Stimulated activated CD4-positive, alpha-beta T cell treated with anti-CD3 and anti-CD28 coated beads, Interleukin-15, amount 100 ng/mL, for 1 hour (primary cell): ENCODE measurements at places on chromosomes 2 and 18.

GRCh38 chr18:424071-424661 is 76.3 kb downstream of the COLEC12 start:
- no peak for DNase-seq

GRCh38 chr2:1607971-1608688 is 136.2 kb downstream of the PXDN start:
- no peak for DNase-seq

- no peak for DNase-seq
Measured at GRCh38 chr2:50084086-50084843, 930.0 kb upstream of the FSHR start.

- DNase-seq = no peak
Measured at GRCh38 chr2:86045541-86045940, 60.1 kb downstream of the POLR1A start.

GRCh38 chr18:13625355-13625754 is 101.0 kb downstream of the FAM210A start:
- DNase-seq = no peak

DNA sequence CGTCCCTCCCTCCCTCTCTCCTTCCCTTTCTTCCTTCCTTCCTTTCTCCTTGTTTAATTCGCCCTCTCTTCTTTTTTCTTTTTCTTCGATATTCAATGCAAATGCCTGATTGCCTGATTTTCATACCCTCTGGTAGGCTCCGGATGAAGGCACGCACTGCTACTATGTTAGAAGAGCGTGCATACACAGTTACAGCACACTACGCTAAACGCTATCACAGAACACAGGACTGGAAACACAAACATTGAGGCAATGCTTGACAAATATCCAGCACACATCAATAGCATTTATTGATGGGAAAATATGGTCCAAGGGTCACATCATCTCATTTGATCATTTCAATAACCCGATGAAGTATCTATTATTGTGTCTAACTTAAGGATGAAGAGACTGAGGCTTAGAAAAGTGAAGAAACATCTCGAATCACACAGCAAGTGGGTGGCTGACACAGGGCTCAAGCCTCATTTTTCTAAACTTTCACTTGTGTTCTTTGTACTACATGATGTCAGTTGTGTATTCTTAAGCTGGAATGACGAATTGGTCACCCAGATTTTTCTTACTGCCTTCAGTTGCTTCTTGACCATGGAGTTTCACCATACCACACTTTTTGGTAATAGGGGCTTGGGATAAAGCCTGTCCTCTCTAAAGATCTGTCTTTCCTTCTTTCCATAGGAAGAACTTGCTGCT is 101.8 kb downstream of the TRIB2 start:
- DNase-seq = no peak

DNA sequence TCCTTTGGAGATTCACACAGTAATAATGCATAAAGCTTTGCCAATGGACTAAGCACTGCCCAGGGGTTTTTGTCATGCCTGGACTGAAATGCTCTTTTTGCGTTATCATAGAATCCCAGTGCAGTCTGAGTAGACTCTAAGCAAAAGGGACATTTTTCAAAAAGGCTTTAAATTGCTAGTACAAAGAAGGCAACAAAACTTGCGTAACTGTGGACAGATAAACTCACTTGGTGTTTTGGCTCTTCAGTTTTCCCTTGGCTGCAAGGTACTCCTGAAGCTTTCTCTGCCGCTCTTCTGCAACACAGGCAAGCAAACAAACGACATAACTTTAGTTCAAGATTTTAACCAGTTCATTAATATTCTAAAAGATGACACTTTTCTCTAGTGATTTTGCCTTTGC is 2.1 kb downstream of the CKAP2L start:
- no peak for DNase-seq

DNA sequence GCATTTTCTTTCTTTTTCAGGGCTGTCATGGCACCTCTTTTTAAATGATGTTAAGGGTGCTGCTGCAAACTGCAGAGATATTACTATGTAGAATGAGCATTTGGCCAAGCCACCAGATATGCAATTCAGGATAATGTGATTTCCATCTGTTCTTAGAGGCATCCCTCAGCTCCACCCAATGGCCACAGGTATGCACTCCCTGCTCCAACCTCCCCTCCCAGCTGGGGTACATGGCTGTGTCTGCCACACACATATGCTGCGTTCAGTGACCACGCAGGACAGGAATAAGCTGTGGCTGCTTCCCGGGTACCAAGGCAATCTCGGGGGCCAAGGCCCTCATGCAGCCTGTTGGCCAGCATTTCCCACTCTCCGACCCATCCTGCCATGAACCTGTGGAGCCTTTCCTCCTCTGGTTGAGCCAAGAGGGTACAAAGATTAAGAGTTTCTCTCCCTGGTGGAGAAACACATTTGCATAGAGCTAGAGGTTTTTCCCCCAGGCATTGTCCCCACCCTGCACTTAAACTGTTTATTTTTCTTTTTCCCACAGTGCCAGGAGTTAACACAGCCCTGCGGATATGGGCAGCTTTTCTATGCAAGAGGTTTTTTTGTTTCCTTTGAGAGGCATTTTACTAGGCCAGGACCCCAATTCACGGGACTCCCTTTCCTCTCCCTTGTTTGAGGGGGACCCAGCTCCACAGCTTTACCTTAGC is 147.0 kb downstream of the GCA start:
- DNase-seq = no peak

GRCh38 chr2:160492401-160493226 is 993 bp downstream of the RBMS1 start:
- DNase-seq = peak; percentile 34

- no peak for DNase-seq
Measured at GRCh38 chr2:41000906-41001305, 549.0 kb upstream of the SLC8A1 start.

DNA sequence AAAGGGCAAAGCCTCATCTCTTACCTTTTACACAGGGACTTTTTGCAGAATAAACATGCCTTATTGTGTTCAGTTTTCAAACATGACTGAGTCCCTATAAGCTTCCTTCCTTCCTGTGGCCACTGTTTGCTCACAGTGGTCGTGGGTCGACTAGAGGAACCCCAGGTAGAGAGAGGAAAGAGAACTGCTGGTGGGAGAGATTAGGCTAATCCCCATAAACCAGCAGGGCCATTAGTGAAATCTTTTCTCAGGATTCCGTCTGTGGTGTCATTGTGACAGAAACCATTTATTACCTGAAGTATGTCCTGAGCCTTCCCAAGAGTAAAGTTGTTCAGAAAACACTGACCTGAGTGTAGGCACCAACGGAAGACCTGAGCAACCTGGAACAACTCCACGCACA is 21.3 kb upstream of the BOD1L2 start:
- DNase-seq = no peak

- DNase-seq = no peak
Measured at GRCh38 chr2:9110893-9111569, 95.6 kb upstream of the ASAP2 start.

DNA sequence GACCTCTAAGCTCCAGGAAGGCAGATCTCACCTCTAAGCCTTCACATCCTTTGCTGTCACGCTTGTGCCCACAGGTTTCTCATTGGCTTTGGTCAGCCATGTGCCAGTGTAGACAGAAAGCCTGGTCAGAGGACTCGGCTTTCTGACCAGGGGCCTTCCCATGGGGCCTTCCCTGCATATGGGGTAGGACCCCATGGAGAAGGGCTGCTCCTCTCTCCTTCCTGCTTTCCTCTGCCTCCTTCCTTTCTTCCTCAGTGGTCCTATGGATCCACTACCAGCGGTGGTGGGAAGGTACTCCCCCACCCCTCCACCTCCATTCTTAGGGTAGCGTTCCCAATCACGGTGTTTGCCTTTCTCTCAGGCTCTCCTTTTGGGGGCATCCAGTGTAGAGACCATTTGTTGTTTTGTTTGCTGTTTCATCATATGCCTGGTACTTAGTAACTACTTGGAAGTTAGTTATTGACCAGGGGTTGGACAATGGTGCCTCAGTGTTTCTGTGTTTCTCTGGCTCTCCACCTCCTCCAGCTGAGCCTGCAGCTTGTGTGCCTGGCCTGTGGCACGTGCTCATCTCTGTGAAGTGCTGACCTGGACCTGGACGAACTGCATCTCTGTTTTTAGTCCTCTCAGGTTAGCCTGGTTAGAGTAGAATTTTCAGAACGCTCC is 71.6 kb downstream of the ZNF407 start:
- DNase-seq = no peak

DNA sequence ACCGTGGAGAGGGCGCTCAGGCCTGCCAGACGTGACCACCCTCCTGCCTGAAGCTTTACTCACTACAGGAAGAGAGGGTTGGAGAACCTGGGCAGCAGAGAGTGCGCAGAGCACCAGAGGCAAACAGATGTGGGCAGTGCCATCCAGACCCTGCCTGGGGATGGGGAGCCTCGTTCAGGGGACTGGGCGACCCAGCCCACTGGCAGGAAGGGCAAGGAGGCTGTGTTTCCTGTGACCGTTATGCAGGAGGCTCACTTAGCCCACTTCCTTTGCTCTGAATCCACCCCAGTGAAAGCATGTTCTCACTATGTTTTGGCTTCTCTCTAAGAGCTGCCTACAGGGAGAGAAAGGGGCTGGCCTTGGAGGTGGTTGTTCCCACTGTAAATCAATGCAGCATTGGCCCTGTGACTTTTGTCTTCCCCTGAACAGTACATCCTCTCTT is 23.0 kb upstream of the ACKR3 start:
- no peak for DNase-seq

DNA sequence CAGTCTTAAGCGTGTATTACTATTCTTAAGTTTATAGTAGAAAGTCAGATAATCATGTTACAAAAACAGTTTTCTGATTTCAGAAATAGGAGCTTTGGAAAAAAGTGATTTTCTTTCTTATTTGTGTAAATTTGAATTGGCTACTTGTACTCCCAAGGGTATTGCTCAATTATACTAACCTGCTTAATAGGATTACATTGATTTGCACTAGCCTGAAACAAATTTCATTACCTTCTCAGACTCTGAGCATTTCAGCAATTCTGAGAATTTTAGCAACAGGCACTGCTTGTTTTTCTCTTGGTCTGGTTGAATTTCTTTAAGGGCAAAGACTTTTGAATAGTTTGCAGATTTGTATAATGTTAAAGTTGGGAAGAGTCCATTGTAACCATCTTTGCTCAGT is 87.2 kb upstream of the NXPH2 start:
- DNase-seq = no peak

DNA sequence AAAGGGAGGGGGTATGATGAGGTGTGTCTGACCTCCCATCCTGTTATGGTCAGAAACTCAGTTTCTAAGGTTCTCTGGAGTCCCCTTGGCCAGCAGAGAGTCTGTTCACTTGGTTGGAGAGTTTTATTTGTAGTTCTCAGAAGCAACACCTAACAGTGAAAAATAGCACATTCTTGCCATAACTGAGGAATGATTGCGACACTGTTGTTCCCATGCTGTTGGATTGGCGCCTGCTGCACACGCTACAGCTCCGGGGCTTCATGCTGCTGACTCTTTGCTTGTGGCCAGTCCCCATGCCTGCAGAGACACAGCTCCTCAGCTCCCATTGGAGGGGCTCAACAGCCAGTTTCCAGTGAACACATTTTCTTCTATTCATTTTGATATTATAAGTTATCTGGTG is 42.1 kb downstream of the TPGS2 start:
- no peak for DNase-seq

DNA sequence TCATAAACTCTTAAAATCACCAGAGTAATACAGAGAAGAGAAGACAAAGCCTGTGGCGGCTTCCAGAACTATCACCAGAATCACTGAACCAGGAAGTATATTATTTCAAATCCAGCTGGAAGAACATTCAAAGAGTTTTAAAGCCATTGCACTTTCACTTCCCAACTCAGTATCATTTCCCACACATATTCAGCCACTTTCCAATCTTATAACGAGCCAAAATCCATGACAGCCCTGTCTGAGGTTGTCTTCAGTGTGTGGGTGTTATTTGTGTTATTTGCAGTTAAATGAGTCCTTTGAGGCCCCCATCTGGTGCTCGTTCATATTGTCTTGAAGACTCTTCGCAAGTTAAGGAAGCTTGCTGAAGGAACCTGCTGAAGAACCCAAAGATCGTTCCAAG is 559.9 kb downstream of the TSN start:
- no peak for DNase-seq

DNA sequence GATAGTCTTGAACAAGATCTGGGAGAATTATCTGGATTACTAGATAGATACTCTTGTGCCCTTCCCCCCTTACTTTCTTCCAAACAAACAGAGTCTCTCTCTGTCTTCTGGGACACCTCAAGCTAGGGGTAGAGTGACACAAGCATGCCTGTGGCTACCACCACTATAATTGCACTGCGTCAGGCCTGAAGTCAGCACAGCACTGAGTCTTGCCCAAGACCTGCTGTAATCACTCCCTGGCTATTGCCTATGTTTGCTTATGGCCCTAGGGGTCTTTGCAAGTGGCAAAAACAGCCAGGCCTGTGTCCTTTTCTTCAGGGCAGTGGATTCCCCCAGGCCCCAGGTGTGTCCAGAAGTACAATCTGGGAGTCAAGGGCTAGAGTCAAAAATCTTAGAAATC is 106.6 kb downstream of the SLC5A7 start:
- no peak for DNase-seq

DNA sequence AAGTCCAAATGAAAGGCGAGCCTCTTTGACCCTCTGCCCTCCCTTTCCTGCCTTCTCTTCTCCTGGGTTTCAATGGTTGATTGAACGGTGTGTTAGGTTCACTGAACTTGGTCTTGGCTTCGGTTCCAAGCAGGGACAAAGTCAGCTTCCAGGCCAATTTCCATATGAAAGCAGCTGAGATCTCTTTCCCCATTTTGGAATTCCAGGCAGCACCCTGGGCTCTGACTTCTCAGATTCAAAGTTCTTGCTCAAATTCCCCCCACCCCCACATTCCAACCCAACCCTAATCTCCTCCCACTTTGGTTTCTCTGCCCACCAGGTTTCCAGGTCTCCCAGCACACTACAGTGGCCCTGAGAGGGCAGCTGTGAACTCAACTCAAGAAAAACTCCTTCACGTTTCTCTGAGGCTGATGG is 231.0 kb downstream of the INSIG2 start:
- no peak for DNase-seq

DNA sequence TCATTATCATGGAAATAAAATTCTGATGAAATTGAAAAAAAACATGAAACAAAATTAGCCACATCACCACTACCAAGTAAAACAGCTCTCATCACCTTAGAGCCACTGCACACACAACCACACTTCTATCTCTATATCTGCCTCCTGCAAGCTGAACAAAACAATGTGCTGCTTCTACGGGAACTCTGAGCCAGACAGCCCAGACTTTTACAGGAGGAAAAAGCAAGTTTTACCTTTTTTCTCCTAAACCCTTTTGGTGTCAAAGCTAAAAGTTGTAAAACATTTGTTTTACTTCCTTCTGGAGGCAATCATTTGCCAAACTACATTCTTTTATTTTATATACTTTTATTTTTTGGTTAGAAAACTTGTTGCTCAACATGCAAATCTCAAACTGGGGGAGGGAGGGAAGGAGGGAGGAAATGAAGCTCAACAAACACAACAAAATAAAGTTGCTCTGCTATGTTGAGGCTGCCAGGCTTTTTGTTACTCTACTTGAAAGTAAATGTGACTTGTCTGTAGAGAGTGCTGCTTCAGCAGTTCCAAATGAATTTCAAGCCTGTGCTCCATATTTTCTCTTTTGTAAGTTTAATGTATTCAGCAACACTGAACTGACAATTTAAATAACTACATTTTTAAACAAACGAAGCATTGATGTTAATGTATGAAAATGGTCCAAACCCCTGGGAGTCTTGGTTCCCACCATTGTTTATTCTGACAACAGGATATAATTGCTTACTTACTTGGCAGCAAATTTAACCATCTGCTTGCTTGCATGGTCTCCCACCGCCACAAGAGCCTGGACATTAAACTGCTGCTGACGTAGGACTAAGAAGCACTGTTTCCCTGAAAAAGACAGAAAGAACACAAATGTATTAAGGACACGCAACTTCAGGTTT is 24.5 kb downstream of the DARS1 start:
- DNase-seq = no peak
